ENCODE measurements at places on chromosomes 16 and 17. TPM values are rescaled to one million over a fixed set of nuclear protein-coding genes. Genes with fewer than 3 reads are reported as not detected.

The SCN4A gene
- total RNA-seq = 1.1 TPM

The NRN1L gene
- total RNA-seq = not detected

The KRTAP4-5 gene
- not detected for total RNA-seq

The WNT9B gene
- total RNA-seq = not detected

The RAP1GAP2 gene
- total RNA-seq = 12.4 TPM

The BCL6B gene
- total RNA-seq = 5.7 TPM

The MPO gene
- total RNA-seq = 0.14 TPM

The TMIGD1 gene
- not detected for total RNA-seq

The KRT17 gene
- total RNA-seq = 74.7 TPM

The KRTAP2-1 gene
- total RNA-seq = not detected

The MYH4 gene
- total RNA-seq = not detected

The KRTAP9-4 gene
- not detected for total RNA-seq

The CNTNAP1 gene
- 19.6 TPM for total RNA-seq

The DBNDD1 gene
- total RNA-seq = 19.9 TPM

The CFAP52 gene
- not detected for total RNA-seq

The SRL gene
- total RNA-seq = 1.1 TPM

The VAT1L gene
- total RNA-seq = 10.4 TPM

The OR1F1 gene
- not detected for total RNA-seq

The CAVIN1 gene
- 938 TPM for total RNA-seq

The CCL1 gene
- not detected for total RNA-seq

The ACSM5 gene
- 0.78 TPM for total RNA-seq

The TBX21 gene
- not detected for total RNA-seq

The CDRT15 gene
- total RNA-seq = not detected

The CARD14 gene
- not detected for total RNA-seq

The ST3GAL2 gene
- total RNA-seq = 21.0 TPM

The XYLT1 gene
- total RNA-seq = 22.5 TPM

The CBFA2T3 gene
- 3.9 TPM for total RNA-seq

The GAS7 gene
- 70.8 TPM for total RNA-seq

The KLHL36 gene
- total RNA-seq = 63.9 TPM

The FZD2 gene
- total RNA-seq = 24.2 TPM

The CD300LB gene
- 0.85 TPM for total RNA-seq

The VMP1 gene
- total RNA-seq = 183 TPM

The GSDMA gene
- total RNA-seq = 0.68 TPM

The DHX58 gene
- 18.5 TPM for total RNA-seq

The XAF1 gene
- 36.8 TPM for total RNA-seq

The MYH1 gene
- total RNA-seq = not detected

The ZG16B gene
- not detected for total RNA-seq

The ZNF48 gene
- 10.9 TPM for total RNA-seq

The HS3ST3A1 gene
- 5.4 TPM for total RNA-seq

The SLX4 gene
- 7.8 TPM for total RNA-seq

The AIPL1 gene
- total RNA-seq = not detected

The CDH13 gene
- total RNA-seq = 280 TPM

The KRT31 gene
- not detected for total RNA-seq

The HCRT gene
- not detected for total RNA-seq

The NME1 gene
- 35.6 TPM for total RNA-seq

The SEPTIN1 gene
- total RNA-seq = 3.0 TPM

The CCL8 gene
- total RNA-seq = 3.7 TPM

Data from thoracic aorta (tissue), 2 donors.